ENCODE measurements at places on chromosomes 1 and 21. TPM values are rescaled to one million over a fixed set of nuclear protein-coding genes. Genes with fewer than 3 reads are reported as not detected.

DNA sequence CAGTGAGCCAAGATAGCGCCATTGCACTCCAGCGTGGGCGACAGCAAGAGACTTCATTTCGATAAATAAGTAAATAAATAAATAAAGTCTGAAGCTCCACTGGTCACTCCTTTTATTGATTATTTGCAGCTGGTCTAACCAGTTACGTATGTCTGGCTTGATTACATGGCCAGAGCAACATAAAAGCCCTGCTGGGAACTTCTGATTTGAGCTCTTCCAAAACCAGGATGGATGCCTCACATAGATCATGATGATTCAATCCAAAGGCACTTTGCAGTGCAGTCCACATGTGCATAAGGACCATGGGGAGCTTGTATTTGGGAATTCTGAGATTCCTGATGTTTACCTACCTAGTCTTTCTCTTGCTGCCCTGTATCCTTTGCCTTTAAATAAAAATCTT is 24.0 kb downstream of the NSUN4 start:
- DNase-seq: no peak

DNA sequence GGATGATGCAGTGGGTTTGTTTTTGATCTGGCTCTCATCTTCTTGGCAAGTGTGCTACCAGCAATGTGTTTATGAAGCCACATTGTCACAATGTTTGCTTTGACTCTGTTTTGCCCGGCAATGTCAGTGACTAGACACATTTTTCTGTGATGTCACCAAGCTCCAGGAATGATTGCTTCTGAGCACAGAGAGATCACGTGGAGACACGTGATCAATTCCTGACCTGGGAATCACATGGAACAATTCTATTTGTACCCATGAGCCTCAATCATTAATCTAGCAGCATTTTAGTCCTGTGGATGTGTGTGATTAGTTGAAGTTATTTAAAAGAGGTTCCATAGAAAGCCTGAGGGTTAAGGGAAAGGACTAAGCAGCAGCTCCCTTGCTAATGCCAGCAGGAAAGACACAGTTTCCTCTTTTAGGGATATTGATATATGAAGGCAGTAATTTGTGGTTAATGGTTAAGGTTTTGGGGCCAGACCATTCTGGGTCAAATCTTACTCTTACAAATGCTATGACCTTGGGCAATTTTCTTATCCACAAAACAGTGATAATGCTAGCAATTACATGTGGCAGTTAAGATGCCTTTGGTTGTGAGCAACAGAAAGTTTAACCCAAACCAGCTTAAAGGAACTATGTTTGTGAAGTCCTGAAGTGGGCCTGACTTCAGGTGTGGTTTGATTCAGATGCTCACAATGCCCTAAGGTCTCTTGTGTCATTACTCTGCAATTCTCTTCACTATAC is 59.0 kb downstream of the FASLG start:
- no peak for DNase-seq

GRCh38 chr1:32291145-32291707 is 657 bp upstream of the HDAC1 start:
- DNase-seq: no peak

DNA sequence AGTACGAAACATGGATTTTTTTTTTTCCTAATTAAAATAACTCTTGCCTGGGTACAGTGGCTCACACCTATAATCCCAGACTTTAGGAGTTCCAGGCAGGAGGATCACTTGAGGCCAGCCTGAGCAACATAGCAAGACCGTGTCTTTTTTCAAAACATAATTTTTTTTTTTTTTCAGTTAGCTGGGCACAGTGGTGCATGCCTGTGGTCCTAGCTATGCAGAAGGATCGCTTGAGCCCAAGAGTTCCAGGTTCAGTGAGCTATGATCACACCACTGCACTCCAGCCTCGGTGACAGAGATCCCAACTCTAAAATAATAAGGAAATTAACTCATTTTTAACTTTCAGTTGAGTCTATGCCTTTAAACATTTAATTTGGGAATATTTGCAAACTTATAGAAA is 170.1 kb downstream of the NEK7 start:
- no peak for DNase-seq

- DNase-seq: no peak
Observed at GRCh38 chr1:240107058-240107684, 15.5 kb downstream of the FMN2 start.

- DNase-seq: no peak
Observed at GRCh38 chr21:32494934-32495709, 82.6 kb downstream of the EVA1C start.

DNA sequence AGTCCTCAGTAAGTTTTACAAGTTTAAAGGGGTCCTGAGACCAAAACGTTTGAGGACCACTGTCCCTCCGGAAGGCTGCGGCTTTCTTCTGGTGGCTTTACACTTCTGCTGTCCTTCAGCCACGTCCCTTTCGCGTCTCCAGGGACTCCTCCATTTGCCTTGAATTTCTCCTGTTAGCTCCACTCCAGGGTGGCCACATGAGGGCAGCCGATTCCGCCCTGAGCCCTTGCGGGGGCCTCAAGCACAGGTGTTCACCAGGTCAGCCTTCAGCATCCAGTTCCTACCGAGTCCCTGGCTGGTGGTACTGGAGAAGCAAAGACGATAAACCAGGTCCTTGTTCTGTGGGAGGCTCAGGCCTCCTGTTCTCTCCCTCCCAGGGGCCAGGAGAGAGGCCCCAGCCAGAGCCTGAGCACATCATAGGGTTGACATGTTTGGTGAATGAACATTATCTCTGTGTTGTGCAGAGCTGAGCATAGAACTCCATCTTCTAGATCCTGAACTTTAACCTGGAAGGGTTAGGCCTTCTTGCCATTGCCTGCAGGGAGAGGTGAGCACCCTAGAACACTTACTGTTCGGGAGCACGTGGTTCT is 27.4 kb upstream of the COQ8A start:
- no peak for DNase-seq

The MYOG gene
- total RNA-seq: under 0.01 TPM

The TMEM240 gene
- total RNA-seq: 16.3 TPM

The ANGPTL1 gene
- 2.0 TPM for total RNA-seq

The OR2L5 gene
- total RNA-seq: 0.41 TPM

Data from frontal cortex (tissue), 4 donors.